ENCODE measurements at places on chromosomes 2 and 18. TPM values are rescaled to one million over a fixed set of nuclear protein-coding genes. Genes with fewer than 3 reads are reported as not detected.

KIF5C gene
- 73.5 TPM for total RNA-seq

CYP1B1 gene
- 4.1 TPM for total RNA-seq

CAPN10 gene
- 54.6 TPM for total RNA-seq

POTEJ gene
- total RNA-seq: not detected

TFPI gene
- total RNA-seq: 10.2 TPM

DNA sequence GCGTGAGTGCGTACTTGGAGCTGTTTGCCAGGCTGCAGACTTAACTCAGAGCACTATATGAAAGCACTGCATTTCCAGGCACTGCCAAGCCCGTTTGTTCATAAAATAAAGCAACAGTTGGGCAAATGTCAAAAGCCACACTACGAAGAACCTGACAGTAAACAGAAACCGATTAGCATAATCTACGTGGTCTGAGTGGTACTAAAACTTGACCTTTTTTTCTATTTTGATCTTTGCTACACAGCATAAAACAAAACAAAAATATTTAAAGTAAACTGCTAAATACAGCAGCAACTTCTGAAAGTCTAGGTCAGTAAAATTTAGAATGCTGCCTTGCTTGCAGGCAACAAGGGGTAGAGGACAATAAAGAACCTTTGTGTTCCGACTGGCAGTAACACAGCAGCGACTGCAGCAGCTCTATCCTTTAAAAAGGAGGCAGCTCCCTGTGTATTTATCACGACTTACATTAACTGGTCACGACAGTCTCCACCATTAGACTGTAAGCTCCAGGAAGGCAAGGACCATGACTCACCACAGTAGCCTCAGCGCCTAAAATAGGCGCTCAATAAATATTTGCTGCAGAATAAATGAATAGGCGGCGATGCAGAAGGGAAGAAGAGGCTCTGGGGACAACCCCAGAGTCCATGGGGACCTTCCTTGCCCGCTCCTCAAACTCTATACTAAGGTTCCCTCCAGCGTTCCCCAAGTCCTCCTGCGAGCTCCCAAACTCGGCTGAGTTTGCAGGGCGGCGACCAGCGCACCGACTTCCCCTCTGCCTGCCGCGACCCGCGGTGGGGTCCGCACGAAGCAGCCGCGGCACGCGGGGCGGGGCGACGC is 902 bp downstream of the SS18 start:
- DNase-seq: no peak

- DNase-seq: no peak
These were observed 75.3 kb upstream of the ZC3H15 start for GRCh38 chr2:186410802-186411201.

DNA sequence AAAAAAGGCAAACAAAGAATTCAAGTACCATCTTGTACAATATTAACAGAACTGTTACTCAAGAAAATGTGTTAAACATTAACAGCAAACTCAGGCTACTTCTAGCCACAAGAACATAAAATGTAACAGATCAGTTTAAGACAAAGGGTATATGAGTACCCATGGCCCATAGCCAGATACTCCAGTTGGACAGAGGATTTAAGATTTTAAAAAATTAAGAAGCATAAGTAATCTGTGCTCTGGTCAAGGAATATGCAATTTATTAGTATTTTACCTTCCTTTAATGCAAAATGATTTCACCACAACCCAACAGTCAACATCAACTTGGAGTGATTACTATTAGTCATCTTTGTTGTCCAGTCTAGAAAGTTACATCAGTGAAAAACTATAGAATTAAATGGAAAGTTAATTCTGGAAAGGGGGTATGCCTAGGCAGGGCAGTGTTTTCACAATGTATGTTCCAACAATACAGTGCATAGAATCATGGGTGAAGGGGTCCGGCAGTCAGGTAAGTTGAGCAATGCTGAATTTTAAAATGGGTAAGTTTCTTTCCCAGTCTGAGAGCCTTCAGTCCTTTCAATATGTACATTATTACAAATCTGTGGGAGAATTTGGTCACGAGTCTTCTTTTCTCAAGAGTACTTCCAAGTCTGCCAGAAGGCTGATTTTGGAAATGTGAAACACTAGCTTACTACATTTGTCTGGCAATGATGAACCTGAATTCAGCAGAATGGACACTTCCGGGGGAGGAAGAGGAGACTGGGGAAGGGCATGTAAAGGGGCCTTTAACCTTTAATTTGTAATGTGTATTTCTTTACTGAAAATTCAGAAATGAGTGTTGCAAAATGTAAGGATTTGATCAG is 34.5 kb downstream of the SFT2D3 start:
- no peak for DNase-seq

DNA sequence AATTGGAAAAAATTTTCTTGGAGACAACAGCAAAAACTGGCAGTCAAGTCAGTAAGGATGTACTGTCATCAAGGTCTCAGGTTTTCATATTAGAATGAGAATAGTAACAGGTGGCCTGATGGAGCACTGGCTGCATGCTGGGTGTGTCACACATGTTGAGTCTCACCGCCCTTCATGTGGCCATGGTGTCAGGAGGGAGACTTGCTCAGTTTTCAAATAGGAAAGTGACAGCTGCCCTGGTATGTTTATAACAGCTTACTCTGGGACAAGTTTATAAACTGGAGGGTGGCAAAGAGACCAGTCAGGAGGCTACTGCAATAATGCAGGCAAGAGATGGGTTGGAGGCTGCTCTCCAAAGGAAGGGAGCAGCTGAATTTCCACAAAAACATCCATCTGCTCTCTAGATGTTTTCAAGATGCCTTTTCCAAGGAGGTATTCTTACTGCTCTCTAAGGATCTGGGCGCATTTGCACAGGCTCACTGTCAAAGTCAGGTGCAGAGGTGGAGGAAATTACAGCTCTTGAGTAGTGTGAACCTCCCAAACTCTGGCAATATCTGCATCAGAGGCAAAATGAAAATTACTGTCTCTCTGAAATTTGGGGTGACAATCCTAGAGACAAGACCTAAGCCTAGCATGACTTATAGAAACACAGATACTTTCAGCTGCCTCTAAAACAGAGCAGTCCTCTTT is 321.9 kb upstream of the RAB12 start:
- no peak for DNase-seq

GRCh38 chr2:226600802-226601201 is 198.8 kb downstream of the IRS1 start:
- DNase-seq: no peak

DNA sequence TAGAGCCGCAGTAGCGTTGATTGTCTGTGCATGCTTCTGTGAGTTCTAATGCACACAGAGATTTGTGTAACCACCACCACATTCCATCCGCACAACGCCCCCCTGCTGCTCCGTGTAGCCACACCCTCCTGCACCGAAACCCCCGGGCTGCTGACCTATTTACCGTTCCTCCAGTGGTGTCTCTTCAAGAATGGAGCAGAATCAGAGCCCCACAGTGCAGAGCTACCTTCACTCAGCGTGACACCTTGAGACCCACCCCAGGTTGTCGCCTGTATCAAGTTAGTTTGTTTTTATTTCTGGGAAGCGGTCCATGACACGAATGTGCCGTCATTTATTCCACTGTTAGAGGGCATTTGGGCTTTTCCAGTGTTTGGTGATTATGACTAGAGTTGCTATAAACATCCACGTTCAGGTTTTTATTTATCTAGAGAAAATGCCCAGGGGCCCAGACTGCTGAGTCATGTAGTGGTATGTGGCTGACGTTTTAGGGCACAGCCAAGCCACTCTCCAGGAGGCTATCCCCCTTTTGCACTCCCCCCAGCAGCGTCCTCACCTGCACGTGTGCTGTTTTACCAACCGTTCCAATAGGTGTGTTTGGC is 266.8 kb downstream of the NDUFA10 start:
- no peak for DNase-seq

- no peak for DNase-seq
These were observed 533.7 kb upstream of the TNP1 start for GRCh38 chr2:217393585-217394032.

- no peak for DNase-seq
These were observed 415.0 kb downstream of the CPS1 start for GRCh38 chr2:210971431-210971830.

All from WTC11 (cell line).